ENCODE measurements at places on chromosomes 11 and 22.

DNA sequence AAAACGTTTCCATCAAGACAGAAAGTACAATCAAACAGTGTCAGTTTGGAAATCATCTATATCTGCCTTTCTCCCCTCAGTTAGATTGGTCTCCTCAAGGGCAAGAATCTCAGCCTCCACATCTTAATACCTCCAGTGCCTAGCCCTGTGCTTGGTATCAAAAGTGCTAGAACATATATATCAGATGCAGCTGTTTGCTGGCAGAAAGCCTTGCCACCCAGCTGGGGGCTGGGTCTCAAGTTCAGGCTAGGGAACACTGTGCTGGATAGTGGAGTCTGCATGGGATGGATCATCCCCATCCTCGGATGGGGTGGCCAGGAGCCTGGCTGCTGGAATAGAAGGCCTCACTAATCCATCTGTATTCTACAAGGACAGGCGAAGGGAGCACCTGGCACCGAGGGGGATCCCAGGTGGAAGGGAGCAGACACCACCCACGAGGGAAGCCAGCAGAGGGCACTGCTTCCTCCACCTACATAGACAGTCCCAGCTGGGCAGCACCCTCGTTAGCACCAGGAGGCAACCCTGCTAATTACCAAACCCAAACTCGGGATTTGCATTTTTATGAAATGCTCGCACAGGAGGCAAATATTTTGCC is 602.2 kb downstream of the BUD13 start:
- DNase-seq: no peak

- DNase-seq: no peak
Measured at GRCh38 chr11:16225623-16226022, 130.7 kb downstream of the SOX6 start.

DNA sequence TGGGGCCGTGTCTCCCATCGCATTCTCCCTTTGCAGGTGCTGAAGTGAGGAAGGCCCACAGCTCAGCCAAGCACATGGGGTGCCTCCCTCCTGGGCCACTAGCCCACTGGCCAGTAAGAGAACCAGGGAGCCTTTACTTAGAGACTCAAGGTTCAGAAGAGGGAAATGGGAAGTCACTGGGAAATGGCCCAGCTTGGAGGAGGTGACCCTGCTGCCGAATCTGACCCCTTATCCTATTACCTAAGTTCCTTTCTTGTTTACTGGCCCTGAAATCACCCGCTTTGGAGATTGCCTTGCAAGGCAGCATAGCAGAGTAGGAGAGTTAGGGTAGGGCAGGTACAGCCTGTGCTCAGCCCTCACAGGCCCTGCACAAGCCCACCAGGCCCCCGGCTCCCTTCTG is 24.4 kb downstream of the UPB1 start:
- DNase-seq: no peak

DNA sequence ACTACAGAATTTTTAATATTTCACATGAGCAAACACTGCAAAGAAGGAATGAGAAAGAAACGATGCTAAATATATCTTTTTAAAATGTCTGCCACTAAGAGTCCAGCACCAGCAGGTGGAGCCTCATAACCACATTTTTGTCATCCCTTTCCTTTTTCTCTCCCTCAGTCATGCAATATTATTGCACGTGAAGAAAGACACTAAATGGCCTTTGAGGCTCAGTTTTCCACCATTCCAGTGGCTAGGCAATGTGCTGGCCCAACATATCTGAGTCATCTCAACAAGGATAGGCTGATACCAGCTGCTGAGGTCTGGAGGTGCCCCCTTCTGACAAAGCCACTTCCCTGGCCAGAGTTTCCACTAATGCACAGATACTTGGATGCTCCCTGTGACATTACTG is 1.8 kb downstream of the ALKBH8 start:
- no peak for DNase-seq

DNA sequence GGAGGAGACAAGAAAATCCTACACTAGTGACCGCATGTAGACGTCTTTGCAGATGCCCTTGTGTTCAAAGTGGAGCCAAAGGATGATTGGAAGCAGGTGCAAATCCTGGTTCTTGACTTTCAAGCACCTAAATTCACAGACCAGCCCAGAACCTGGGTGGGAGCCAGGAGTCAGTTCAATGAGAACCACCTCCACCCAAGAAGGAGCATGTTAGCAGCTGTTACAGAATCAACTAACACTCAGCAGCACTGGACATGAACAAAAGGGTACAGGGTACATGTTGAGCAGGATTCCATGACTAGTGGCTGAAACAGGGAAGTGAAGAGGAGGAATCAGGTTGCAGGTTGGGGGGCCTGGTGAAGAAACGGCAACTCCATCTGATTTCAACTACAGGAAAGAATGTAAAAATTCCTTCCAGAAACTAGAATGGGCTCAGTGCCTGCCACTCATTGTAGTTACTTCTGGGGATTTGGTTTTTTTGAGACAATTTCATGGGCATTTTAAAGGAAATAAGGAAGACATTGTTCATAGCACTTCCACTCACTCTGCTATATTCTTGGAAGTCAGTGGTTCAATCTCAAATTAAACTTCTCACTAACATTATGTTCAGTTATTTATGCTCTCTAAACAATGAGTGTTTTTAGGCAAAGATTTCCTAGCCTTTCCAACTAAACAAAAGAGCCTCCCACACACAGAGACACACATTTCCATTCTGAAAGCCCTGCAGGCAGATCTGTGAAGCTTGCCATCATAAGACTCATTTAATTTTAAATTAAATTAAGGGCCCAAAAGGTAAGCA is 173.3 kb downstream of the CADM1 start:
- no peak for DNase-seq

GRCh38 chr11:11709447-11710239 is 87.8 kb upstream of the GALNT18 start:
- DNase-seq: no peak

GRCh38 chr11:92226331-92227229 is 2.0 kb downstream of the FAT3 start:
- no peak for DNase-seq

- DNase-seq: no peak
Measured at GRCh38 chr11:88359541-88359940, 22.0 kb upstream of the CTSC start.
